ENCODE measurements at places on chromosomes 1 and 21.

DNA sequence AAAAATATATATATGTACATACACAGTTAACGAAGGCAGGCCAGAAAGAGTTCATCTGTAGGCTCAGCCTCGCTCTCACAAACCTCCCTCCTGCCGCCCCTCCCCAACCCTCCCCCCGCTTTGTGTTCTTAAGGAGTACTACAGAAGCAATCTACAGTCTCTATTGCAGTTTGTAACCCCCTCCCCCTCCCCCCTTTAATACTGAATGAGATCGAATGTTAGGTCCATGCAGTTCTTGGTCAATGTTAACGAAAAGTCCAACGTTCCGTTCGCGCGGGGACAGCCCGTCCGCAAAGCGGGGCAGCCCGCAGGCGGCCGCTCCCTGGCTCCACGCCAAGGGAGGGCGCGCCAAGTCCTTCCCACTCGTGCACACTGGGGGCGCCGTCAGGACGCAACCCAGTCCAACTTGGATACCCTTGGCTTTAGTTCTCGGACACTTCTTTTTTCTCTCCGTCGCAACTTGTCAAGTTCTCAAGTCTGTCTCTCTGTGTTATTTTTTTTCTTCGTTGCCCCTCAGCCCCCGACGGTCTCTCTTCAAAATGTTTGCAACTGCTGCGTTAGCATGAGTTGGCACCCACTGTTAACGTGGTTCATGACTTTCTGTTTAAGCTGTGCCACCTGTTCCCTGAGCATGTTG lies 2.2 kb downstream of the JUN start:
- H3K4me1 ChIP-seq: peaks cover 33% of the 10 kb centered on the region
- no peaks in the 10 kb centered on the region for H3K27me3 ChIP-seq
- H3K27ac ChIP-seq: peak overlapping the region; percentile 100
- DNase-seq: peak; percentile 78
- peaks cover 6% of the 10 kb centered on the region for H3K36me3 ChIP-seq

- DNase-seq: no peak
- H3K4me3 ChIP-seq: no peak overlapping the region
- H3K27ac ChIP-seq: no peak overlapping the region
- no peaks in the 10 kb centered on the region for H3K36me3 ChIP-seq
- H3K27me3 ChIP-seq: no peaks in the 10 kb centered on the region
These were observed 196.2 kb downstream of the ZC3H11B start for GRCh38 chr1:219416598-219417238.

DNA sequence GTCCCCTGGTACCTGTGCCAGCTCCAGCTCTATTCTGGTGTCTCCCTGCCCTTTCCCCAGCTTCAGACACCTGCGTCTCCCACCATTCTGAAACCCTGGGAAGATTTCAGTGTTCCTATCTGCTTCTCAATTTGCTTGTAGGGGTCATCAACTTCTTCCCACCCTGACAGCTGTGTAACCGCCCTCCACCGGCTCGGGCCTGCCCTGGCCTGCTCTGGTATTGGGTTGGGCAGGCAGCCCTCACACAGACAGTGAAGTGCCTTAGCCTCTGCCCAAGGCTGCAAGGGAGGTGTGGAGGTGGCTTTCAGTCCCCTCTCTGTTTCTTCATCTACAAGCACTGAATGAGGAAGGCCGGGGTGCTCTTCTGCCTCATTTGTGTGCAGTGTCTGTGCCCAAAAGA lies 97.2 kb downstream of the LAMC2 start:
- H3K27ac ChIP-seq: peak overlapping the region; percentile 85
- no peaks in the 10 kb centered on the region for H3K36me3 ChIP-seq
- no peak for DNase-seq

DNA sequence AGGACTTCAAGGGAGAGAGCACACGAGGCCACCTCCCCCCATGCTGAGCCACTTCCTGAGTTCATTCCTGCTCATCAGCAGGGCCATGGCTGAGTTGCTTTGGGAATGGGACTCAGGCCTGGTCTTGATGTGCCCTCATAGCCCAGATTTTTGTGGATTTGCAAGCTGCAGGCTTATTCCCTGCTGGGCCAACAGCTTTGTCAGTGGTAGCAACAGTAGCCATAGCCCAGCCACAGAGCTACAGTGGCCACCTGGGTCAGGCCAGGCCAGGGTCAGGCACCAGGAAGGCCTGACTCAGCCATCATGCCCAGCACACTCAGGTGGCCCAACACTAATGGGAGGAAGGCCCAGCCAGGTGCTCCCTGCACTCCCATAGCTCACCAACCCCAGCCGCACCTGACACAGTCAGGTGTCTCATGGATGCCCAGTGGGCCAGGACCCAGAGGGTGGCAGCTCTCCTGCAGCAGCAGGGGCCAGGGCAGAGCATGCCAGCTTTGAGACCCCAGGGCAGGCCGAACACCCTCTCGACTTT lies 33.5 kb downstream of the EPHA2 start:
- H3K27ac ChIP-seq: no peak overlapping the region
- no peaks in the 10 kb centered on the region for H3K27me3 ChIP-seq
- H3K36me3 ChIP-seq: peaks cover 46% of the 10 kb centered on the region
- H3K4me1 ChIP-seq: peaks cover 2% of the 10 kb centered on the region

DNA sequence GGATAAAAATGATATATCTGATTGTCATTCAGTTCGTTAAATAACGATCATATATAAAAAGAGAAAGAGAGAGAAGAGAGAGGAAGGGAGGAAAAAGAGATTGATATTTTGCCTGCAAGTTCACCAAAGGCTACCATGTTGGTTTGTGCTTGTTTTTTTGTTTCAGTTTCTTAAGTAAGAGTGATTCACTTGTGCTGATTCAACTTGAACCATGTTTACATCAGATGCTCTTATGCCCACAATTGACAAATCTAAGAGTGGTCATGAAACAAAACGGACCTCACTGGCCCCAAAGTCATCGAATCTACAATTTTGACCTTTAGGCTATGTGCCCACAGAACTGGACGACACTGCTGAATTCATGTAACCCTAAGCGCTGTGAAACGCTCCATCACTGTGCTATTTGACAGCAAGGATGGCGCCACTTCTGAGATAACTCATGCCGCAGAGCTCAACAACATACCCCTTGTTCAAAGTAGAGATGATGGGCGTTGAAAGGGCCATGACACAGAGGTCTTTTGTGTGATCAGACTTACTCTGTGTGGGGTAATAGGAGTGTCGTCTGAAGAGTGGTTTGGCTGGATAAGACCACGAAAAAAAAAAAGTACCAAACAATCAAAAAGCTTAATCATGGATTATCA lies 481.4 kb downstream of the SETD4 start:
- no peaks in the 10 kb centered on the region for H3K36me3 ChIP-seq
- H3K27ac ChIP-seq: no peak overlapping the region
- no peak overlapping the region for H3K4me3 ChIP-seq
- no peak for DNase-seq
- no peaks in the 10 kb centered on the region for H3K27me3 ChIP-seq

Measured in heart right ventricle (tissue), 16 donors.